ENCODE measurements at places on chromosomes 12 and 14.
A peak's percentile ranks its signal among the peaks of the same experiment; 100 is the strongest.

DNA sequence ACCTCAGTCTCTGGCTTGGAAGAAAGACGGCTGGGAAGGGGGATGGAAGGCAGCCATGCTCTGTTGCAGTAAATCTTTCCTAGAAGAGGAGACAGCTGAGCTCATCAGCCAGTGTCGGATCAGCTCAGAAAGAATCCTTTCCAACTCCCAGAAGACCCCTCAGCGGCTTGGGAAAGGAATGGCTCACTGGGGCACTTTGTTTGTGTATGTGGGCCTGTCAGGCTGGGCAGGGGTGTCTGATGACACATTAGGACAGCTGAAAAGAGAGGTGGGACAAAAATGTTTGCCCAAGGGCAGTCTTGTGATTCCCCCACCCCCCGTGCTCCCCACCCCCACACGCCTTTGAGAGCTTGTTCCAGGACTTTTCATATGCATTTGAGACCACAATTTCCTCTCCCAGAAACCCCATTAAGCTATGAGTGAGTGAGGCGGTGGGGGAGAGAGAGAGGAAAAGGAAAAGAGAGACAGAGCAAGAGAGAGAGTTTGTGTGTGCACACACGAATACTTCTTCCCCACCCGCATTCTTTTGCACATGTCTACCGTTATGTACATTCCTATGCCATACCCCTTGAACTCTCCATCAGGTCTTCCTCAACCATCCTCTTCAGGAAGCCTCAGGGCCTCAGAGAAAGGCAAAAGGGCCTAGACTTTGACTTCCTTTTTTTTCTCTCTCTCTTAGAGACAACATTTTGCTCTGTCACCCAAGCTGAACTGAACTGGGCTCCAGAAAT lies 198.9 kb downstream of the ZFP36L1 start:
- DNase-seq = no peak

DNA sequence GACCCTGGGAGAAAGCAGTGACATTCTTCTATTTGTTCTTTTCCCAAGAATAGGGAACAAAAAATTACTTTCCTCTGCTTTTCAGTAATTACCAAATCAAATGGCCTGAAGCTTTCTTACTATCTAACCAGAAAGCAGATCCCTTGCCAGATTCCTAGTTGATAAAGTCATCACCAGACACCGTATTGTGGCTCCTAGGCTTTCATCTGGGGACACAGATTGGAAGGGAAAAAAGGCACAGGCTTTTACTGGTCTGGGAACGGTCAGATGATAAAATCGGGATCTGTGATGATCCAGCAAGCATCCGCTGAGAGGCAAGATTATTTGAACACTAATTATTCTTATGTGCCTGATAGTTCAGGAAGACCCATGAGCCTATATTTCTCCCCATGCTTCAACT lies 79.1 kb upstream of the BCL2L14 start:
- no peak for DNase-seq

GRCh38 chr12:2372178-2372577 lies 319.4 kb downstream of the CACNA1C start:
- DNase-seq = no peak

- no peak for DNase-seq
Measured at GRCh38 chr12:83102499-83102898, 415.8 kb downstream of the TMTC2 start.

GRCh38 chr14:77125281-77125801 lies 16.2 kb downstream of the ZDHHC22 start:
- DNase-seq = no peak

DNA sequence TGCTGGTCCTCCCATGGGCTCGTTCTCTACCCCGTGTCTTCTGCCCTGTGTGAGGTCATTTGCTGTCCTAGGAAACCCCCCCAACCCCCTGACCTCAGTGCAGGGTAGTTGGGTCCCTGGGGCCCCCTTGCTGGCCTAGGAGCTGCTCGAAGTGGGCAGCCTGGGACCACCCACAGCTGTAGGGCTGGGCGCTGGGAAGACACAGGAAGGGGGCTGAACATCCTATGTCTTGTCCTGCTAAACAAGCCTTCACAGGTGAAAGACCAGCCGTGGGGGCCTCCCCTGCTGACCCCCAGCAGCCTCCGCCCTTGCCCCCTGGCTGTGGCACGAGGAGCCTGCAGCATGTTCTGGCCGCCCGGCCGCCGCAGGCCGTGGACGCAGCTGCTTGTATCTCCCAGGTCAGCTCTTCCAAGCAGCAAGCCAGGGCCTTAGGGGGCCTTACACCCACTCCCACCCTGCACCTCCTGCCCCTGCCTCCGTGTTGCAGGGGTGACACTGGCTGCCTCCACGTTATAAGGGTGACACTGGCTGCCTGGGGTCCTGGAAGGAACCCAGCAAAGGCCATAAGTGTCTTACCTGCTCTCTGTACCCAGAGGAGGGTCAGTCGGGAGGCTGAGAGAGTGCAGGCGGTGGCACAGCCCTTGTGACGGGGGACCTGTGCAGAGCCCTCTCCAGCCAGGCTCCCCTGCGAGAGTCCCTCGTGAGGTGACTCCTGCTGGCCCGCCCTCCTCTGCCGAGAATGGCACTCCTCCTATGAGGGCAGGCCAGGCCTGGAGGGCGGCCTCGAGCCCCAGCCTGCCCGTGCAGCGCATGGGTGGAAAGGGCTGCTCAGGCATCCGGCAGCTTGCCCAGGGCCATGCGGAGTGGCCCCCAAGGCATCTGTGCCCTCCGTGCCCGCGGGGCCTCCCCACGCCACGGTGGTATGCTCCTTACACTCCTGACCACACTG lies 11.5 kb upstream of the TEX22 start:
- no peak for DNase-seq

DNA sequence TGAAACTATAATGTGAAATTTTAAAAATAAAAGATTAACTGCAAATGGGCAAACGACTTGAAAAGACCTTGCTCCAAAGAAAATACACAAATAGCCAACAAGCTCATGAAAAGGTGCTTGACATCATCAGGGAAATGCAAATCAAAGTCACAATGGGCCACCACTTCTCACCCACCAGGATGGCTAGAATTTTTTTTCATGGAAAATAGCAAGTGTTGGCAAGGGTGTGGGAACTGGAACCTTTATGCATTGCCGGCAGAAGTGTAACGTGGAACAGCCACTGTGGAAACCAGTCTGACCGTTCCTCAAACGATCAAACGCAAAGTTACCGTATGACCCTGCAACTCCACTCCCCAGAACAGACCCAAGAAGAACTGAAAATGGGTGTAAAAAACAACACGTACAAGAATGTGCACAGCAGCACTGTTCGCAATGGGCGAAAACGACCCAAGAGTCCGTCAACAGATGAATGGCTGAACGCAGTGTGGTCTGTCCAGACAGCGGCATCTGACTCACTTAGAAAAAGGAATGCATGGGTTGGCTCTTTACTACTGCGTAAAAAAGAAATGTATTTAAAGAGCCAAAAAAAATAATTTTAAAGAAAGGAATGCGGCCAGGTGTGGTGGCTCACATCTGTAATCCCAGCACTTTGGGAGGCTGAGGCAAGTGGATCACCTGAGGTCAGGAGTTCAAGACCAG lies 40.2 kb downstream of the SCARB1 start:
- no peak for DNase-seq

GRCh38 chr12:104677441-104678089 lies 220.8 kb downstream of the CHST11 start:
- DNase-seq = no peak

DNA sequence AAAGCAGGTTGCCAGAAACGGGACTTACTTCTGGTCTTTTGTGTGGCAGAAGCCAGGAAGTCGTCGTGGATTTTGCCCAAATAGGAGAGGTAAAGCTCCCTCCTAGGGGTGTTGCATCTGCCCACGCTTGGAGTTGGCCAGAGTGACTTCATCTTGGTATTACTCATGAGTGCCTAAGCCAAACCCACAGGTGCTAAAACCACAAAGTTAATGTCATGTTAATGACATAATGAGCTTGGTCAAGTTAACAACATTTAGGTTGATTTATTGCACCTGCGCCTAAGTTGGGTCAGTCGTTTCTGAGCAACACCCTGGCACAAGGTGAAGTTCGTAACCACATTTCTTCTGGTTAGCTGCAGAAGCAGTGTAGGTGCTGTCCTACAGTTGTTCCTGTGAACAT lies 225.2 kb downstream of the FUT8 start:
- no peak for DNase-seq

DNA sequence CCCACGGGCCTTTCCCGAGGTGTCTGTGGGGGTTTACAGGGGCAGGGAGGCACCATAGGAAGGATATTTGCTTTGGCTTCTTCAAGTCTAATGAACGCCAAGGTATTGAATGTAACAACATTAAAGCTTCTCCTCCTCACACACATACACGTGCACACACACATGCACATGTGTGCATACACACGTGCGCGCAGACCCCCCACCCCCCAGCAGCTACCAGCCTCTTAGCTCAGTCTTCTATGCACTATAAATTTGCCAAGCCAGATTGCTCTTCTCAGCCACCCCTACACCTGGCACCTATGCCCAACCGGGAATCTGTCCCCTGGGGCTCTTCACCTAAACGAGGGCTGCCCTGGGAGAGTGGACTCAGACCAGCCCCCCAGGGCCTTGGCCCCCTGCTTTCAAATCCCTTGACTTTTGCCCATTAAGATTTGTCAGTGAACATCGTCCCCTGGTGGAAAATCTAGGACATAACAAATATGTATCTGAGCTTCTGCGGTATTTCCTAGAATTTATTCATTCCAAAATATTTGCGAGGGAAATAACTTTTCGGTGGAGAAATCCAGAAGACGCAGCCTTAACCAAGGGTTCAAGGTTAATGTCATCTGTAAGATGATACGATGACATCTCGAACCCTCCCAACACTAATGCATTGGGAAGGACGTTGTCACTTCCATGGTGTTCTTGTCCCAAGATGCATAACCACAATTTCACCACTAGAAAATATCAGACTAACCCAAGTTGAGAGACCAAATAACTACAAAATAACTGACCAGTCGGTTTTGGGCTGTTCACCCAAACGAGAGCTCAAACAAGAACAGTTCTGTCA lies 330.4 kb downstream of the MED13L start:
- DNase-seq = no peak

- DNase-seq = no peak
Measured at GRCh38 chr12:89126712-89127111, 225.6 kb downstream of the DUSP6 start.

DNA sequence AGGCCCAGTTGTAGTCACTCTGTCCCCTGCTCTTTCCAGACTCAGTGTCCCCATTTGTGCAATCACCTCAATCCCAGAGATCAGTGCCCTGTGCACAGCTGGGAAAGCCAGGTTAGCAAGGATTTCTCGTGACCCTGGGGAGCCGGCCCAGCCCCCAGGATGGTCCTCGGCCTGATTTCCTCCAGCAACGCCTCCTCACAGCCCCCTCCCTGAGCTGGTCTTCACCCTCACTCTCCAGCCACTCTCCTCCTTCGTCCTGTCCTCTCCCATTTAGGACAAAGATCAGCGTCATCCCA lies 194.8 kb upstream of the C14orf180 start:
- DNase-seq = no peak

DNA sequence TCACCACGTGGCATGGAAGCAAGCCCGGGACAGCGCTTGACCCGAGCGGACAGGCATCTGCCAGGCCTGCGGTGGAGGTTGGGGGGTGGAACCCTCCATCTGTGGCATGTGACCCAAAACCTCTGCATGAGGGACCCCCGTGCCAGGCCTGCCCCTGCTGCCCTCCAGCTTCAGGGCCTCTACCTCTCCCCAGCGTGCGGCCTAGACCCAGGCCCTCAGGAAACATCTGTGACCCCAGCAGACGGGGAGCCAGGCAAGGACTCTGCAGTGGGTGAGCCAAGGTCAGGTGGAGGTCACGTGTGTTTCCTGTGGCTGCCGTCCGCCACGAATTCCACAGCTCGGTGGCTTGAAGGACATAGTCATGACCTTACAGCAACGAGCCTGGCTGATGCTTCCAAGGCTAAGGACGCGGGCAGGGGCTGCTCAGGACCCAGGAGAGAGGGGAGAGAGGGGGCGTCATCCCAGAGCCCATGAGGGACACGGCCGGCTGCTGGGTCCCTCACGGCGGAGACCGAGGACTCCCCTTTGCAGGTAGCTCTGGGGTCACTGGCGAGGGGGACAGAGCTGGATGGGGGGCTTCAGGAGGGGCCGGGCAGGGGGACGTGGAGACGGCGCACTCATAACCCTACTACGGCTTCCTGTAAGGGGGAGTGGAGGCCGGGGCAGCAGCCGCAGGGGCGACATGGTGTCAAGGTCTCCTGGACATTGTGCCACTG lies 91.5 kb downstream of the GALNT9 start:
- no peak for DNase-seq

DNA sequence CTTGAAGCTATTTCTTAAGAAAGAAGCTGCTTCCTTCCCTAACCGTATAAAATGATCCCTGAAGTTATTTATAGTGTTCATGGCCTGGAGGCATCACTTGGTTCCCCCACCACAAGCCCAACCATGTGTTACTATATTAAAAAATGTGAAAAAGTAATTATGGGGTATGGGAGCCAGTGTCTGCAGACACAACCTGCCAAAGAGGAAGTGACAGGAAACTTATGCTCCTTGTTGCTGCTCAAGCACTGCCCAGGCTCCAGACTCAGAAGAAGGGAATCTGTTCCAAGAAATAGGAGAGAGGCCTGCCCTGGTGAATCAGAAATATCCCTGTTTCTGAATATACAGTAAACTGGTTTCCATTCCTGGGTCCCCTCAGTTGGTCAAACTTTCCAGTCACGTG lies 217.2 kb upstream of the BMP4 start:
- DNase-seq = no peak

- no peak for DNase-seq
Measured at GRCh38 chr12:115771065-115771464, 506.4 kb downstream of the MED13L start.

- peak; percentile 97 for DNase-seq
Measured at GRCh38 chr12:42904683-42905418, 315.3 kb upstream of the PRICKLE1 start.

GRCh38 chr12:49932533-49933130 lies 17.9 kb upstream of the AQP2 start:
- no peak for DNase-seq

GRCh38 chr12:54460317-54460923 lies 13.0 kb downstream of the GTSF1 start:
- peak; percentile 14 for DNase-seq

DNA sequence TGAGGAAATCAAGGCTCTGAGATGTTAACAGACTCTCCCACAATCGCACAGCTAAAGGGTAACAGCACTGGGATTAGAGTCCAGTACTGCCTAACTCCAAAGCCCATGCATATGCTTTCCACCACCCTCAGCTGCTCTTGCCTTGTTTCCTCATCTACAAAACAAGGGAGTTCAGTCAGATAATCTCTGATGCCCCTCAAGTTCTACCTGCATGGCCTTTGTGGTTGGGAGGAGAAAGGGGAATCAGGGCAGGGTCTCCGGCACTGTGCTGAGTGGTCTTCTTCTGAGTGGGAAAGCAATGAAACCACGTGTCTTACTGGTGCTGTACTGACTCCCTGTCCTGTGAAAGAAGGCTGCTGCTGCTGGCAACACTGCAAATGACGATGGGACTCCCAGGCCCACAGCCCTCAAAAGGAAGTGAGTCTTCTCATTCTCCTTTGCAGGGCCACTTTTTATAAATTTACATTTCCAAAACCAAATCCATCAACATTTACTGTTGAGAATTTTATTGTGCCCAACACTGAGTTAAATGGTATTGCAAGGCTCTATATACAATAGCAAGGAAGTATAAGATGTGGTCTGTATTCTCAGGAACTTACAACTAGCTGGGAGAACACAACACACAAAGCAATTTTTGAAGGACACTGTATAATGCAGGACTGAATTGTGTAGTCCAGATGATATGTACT lies 19.7 kb upstream of the DUSP16 start:
- no peak for DNase-seq

- no peak for DNase-seq
Measured at GRCh38 chr12:32334371-32334777, 65.0 kb upstream of the FGD4 start.

Data from pons (tissue), 1 donor.